ENCODE measurements at places on chromosomes 5 and 9.

DNA sequence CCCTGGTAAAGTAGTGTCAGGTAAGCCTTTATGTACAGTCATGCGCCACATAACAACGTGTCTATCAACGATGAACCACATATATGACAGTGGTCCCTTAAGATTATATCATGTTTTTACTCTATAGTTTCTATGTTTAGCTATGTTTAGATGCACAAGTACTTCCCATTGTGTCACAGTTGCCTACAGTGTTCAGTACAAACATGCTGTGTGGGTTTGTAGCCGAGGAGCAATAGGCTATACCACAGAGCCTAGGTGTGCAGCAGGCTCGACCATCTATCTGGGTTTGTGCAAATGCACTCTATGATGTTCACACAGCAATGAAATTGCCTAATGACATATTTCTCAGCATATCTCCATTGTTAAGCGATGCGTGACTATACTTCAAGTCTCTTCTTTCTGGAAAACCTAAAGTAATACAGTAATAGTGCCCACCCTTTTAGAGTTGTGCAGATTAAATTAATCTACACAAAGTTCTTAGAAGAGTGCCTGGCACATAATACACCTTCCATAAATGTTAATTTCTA lies 295.9 kb downstream of the ARHGAP26 start:
- H3K27ac ChIP-seq: peak overlapping the region; percentile 78
- no peaks in the 10 kb centered on the region for H3K27me3 ChIP-seq
- H3K36me3 ChIP-seq: no peaks in the 10 kb centered on the region

GRCh38 chr5:150644514-150644913 lies 4.1 kb downstream of the SYNPO start:
- no peak for DNase-seq
- H3K36me3 ChIP-seq: peaks cover 17% of the 10 kb centered on the region
- H3K27ac ChIP-seq: peak overlapping the region; percentile 94
- peaks cover 98% of the 10 kb centered on the region for H3K4me1 ChIP-seq

- H3K27ac ChIP-seq: peak overlapping the region; percentile 71
- H3K27me3 ChIP-seq: no peaks in the 10 kb centered on the region
- H3K4me1 ChIP-seq: peaks cover 65% of the 10 kb centered on the region
- no peak for DNase-seq
Measured at GRCh38 chr5:14156650-14157492, 13.7 kb downstream of the TRIO start.

GRCh38 chr9:37220971-37221370 lies 100.6 kb downstream of the ZCCHC7 start:
- H3K4me1 ChIP-seq: no peaks in the 10 kb centered on the region
- H3K27ac ChIP-seq: no peak overlapping the region
- H3K27me3 ChIP-seq: no peaks in the 10 kb centered on the region
- no peaks in the 10 kb centered on the region for H3K36me3 ChIP-seq
- DNase-seq: no peak
- no peak overlapping the region for H3K4me3 ChIP-seq

GRCh38 chr9:81490605-81491331 lies 198.6 kb downstream of the TLE1 start:
- H3K4me1 ChIP-seq: no peaks in the 10 kb centered on the region
- no peak for DNase-seq
- H3K36me3 ChIP-seq: no peaks in the 10 kb centered on the region
- H3K27me3 ChIP-seq: no peaks in the 10 kb centered on the region

GRCh38 chr5:582936-583635 lies 29.1 kb upstream of the CEP72 start:
- no peaks in the 10 kb centered on the region for H3K4me1 ChIP-seq
- peaks cover 42% of the 10 kb centered on the region for H3K27me3 ChIP-seq
- no peak overlapping the region for H3K27ac ChIP-seq
- no peak for DNase-seq
- no peak overlapping the region for H3K4me3 ChIP-seq

- peaks cover 66% of the 10 kb centered on the region for H3K4me1 ChIP-seq
- H3K36me3 ChIP-seq: peaks cover 90% of the 10 kb centered on the region
- peak overlapping the region; percentile 75 for H3K27ac ChIP-seq
- no peak for DNase-seq
Measured at GRCh38 chr9:131633491-131634031, 88.2 kb downstream of the PRRT1B start.

- H3K27me3 ChIP-seq: no peaks in the 10 kb centered on the region
- no peaks in the 10 kb centered on the region for H3K4me1 ChIP-seq
- DNase-seq: no peak
- H3K4me3 ChIP-seq: no peak overlapping the region
- no peak overlapping the region for H3K27ac ChIP-seq
- no peaks in the 10 kb centered on the region for H3K36me3 ChIP-seq
Measured at GRCh38 chr5:156031181-156031580, 295.8 kb upstream of the SGCD start.

DNA sequence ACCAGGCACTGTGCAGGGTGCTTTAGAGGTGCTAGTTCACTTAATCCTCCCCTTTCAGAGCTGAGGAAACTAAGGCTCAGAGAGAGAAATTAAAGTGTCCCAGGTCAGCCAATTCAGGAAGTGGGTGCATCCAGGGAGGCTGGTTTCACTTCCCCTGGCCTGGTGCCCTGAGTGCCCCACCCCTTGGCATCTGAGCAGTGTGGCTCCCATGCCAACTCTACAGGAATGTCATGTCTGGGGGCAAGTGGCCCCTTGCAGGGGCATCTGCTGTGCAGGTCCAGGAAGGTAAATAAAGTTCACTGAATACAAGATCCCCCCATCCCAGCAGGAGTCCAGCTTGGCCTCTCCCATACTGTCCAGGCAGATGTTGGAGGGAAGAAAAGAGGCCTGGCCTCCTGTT lies 4.4 kb upstream of the N4BP3 start:
- DNase-seq: no peak
- no peaks in the 10 kb centered on the region for H3K36me3 ChIP-seq
- no peak overlapping the region for H3K4me3 ChIP-seq
- H3K27me3 ChIP-seq: peaks cover 13% of the 10 kb centered on the region
- H3K4me1 ChIP-seq: peaks cover 5% of the 10 kb centered on the region
- H3K27ac ChIP-seq: no peak overlapping the region

GRCh38 chr9:88523056-88523455 lies 11.9 kb upstream of the NXNL2 start:
- H3K36me3 ChIP-seq: no peaks in the 10 kb centered on the region
- no peaks in the 10 kb centered on the region for H3K27me3 ChIP-seq
- no peak overlapping the region for H3K4me3 ChIP-seq
- no peaks in the 10 kb centered on the region for H3K4me1 ChIP-seq

DNA sequence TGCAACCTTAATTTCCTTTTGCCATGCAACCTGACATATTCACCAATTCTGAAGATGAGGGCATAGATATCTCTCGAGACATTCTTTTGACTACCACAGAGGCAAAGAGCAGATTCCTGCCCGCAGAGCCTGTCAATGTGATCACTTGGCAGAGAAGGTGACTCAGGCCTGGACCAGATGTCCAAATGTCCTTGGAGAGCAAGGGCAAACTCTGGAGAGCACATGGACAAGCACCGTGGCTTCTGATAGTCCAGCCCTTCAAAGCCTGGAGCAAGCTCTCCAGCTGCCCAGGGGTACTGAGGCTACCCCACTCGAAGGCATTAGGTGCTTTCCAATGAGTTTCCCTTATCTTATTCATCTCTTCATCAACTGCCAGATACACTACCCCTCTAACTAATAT lies 50.4 kb upstream of the ALDH1B1 start:
- H3K27me3 ChIP-seq: no peaks in the 10 kb centered on the region
- no peaks in the 10 kb centered on the region for H3K36me3 ChIP-seq
- H3K27ac ChIP-seq: no peak overlapping the region
